ENCODE measurements at places on chromosomes 1 and 21.

DNA sequence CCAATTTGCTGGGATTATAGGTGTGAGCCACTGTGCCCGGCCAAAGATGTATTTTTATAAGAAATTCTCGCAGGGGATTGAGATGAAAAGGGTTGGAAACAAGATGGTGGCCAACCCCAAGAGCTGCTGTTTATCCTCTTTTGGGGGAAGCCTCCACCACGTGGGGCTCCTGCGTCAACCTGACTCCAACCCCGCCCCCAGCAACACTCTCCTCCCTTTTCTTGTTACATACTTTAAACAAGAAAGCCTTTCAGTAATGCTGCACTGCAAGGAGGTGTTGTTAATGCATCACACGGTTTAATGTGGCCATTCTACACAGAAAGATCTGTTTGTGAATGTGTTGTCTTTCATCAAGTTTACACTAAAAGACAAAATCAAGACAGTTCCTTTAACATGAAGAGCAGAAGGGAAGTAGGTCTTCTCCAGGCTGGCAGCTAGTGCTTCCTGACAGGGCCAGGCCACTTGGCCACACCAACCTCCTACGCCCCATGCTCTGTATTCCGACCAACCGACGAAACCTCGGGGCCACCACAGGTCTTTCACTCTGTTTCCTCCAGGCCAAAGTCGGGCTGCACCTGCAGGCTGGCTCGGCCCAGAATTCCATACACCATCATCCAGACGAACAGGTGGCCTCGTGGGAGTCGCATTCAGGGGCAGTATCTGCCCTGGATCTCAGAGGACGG lies 25.9 kb downstream of the C2CD2 start:
- no peak for DNase-seq

DNA sequence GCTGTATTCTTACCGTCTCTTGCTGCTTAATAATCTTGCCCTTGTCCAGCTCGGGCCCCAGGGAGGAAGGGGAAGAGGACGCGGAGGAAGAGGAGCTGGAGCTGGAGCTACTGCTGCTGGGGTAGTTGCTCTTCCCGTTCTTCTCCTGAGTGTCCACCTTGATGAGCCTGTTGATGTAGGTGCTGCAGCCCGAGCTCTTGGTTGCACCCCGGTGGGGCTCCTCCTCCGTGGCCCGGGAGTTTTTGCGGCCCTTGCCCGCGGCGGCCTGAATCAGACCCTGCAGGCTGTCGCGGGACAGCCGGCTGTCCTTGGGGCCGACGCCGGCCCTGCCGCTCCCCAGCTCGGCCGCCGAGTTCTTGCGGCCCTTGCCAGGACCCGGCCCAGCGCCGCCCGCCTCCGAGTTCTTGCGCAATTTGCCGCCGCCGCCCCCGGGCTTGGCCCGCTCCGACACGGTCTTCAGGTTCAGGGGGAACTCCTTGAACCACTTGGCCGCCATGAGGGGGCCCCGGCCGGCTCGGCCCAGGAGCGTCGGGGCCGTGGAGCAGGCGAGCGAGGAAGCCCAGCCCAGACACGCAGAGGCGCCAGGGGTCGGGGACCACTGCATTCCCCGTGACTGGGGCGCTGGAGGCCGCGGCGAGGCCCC lies 475 bp upstream of the TDRD10 start:
- DNase-seq = no peak

DNA sequence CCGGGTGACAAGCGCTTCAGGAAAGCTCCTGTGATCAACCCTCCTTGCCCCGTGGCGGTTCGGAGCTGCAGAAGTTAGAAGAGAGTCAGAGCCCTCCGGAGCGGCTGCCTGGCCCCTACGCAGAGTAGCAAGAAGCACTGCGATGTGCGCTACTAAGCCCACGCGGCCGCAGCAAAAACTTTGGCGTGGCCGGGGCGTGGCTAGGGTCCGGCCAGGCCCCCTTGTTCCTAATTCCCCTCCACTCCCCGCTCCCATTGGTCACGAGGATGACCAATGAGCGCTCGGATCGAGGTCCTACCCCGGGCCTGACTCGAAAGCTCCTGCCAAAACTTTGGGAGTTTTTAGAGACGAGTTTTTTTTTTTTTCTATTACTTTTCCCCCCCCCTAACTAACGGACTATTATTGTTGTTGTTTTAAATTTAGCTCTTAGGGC lies at the start of gene HLX:
TSS of gene HLX (plus strand) at position 368 of the 433 bp plus-strand sequence. CDS start 415 bp downstream, outside the sequence.
- DNase-seq = peak; percentile 69

GRCh38 chr1:212525479-212526110 lies 83.0 kb upstream of the ATF3 start:
- DNase-seq = no peak

- DNase-seq = no peak
Measured at GRCh38 chr1:46725736-46726108, 6.8 kb upstream of the EFCAB14 start.

DNA sequence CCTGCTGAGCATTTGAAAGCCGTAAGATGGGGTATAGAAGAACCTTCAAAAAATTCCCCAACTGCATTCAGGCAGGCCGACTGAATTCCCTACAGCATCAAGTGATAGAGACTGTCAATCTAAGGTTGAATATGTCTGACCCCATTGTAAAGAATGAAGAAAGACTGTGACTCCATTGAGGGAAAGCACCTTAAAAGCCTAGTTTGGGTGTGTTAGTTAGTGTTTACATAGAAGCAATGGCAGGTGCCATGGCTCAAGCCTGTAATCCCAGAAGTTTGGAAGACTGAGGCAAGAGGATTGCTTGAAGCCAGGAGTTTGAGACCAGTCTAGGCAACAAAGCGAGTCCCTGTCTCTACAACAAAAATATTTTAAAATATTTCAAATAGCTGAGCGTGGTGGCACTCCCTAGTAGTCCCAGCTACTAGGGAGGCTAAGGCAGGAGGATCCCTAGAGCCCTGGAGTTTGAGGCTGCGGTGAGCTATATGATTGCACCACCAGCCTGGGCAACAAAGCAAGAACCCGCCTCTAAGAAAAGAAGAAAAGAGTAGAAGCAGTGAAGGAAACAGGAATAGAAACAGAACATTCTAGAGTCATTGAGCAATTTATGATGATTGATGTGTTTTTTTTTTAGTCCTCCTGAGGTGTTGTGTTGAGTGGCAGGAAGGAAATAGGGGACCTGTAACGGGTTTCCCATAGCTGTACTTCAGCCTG lies 15.4 kb downstream of the POLR3GL start:
- no peak for DNase-seq

GRCh38 chr1:71166178-71167173 lies 85.6 kb upstream of the ZRANB2 start:
- DNase-seq = no peak

GRCh38 chr21:30710499-30710898 lies 8.1 kb downstream of the KRTAP21-3 start:
- DNase-seq = no peak

Measured in GM12892 (cell line).